Body of pancreas (tissue), 4 donors: ENCODE measurements at places on chromosomes 11 and 22. TPM values are rescaled to one million over a fixed set of nuclear protein-coding genes. Genes with fewer than 3 reads are reported as not detected.

- H3K27ac ChIP-seq, result no peak overlapping the region
- H3K36me3 ChIP-seq, result no peaks in the 10 kb centered on the region
- H3K4me3 ChIP-seq, result no peak overlapping the region
Observed at GRCh38 chr11:47361419-47361818, 8.9 kb upstream of the MYBPC3 start.

GRCh38 chr22:27461470-27461869 lies 340.1 kb downstream of the MN1 start:
- no peak overlapping the region for H3K4me3 ChIP-seq
- peaks cover 7% of the 10 kb centered on the region for H3K4me1 ChIP-seq
- H3K36me3 ChIP-seq, result no peaks in the 10 kb centered on the region
- peak; percentile 21 for DNase-seq

DNA sequence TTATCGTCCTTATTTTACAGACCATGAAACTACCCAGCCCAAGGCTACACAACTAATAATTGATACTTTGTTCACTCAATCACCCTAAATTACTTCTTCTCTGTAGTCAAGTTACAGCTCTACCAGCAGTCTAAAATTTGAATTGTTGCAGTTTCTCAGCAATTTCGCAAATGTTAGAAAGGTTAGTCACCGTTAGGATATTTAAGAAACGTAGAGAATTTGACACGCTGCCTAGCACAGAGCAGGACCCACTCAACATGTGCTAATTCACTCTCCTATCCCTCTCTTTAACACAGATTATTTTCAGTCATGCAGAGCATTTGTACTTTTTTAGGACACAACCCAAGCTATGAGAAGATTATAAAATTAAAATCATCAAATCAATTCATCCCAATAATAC lies 771.1 kb upstream of the LUZP2 start:
- H3K4me3 ChIP-seq, result no peak overlapping the region
- no peaks in the 10 kb centered on the region for H3K4me1 ChIP-seq
- H3K27me3 ChIP-seq, result no peaks in the 10 kb centered on the region
- DNase-seq, result no peak

DNA sequence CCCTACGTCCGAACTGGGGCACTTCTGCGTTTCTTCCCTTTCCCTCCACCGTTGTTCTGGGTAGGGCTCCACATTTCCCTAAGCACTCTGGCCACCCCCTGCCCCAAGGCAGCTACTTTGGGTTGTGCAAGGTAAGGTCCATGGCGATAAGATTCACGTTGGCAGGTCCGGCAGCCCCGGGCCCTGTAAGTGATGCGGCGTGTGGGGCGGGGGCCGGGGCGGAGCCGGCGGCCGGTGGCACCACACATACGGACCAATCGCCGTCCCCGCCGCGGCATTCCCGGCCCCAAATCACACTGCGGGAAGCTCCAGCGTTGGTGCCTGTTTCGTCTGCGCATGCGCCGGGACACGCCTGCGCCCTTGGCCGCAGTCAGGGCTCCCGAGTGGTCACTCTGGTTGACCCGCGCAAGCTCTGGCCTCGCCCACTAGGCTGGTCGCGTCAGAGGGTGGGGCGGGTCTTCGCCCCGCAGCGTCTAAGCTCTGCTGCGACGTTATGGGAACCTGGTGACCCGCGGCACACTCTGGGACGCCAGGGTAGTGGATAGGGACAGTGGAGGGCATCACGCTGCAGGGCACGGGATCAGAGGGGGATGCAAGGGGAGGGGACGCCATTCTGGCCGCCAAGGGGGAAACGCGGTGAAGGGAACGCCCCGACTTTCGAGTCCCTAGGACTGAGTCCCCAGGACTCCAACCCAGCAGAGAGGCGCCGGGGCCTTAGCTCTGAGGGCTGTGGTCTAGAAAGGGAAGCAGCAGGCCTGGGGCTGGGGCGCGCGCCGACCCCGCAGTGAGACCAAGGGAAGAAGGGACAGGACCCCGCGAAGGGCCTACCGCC lies 1.6 kb downstream of the FADS1 start:
- no peaks in the 10 kb centered on the region for H3K27me3 ChIP-seq
- H3K36me3 ChIP-seq, result no peaks in the 10 kb centered on the region
- H3K4me1 ChIP-seq, result peaks cover 30% of the 10 kb centered on the region
- H3K4me3 ChIP-seq, result peak overlapping the region; percentile 22

- no peaks in the 10 kb centered on the region for H3K36me3 ChIP-seq
- peaks cover 62% of the 10 kb centered on the region for H3K4me1 ChIP-seq
- no peaks in the 10 kb centered on the region for H3K27me3 ChIP-seq
- peak; percentile 67 for DNase-seq
- H3K27ac ChIP-seq, result peak overlapping the region; percentile 74
Observed at GRCh38 chr11:10326012-10326964, 21.4 kb downstream of the ADM start.

- H3K4me1 ChIP-seq, result no peaks in the 10 kb centered on the region
- no peaks in the 10 kb centered on the region for H3K27me3 ChIP-seq
- H3K36me3 ChIP-seq, result no peaks in the 10 kb centered on the region
Observed at GRCh38 chr11:57248780-57249383, 11.8 kb upstream of the APLNR start.

- H3K27ac ChIP-seq, result no peak overlapping the region
- H3K27me3 ChIP-seq, result no peaks in the 10 kb centered on the region
Observed at GRCh38 chr11:86291466-86292262, 10.4 kb upstream of the HIKESHI start.

DNA sequence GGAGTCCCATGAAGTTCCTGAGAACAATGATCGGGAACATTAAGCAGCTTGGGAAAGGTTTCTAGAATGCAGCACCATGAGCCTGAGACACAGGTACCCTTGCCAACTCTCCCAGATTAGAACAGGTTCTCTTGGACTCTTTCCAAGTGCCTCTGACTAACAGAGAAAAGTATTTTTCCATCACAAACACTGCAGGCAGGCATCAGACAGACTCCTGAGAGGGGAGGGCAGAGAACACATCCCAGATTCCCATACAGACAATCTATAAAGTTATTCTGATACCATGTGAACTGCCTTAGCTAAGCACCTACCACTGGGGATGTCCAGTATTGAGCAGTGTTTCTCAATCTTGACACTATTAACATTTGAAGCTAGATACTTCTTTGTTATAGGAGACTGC lies 27.3 kb downstream of the SERGEF start:
- H3K27me3 ChIP-seq, result no peaks in the 10 kb centered on the region
- no peak overlapping the region for H3K27ac ChIP-seq
- no peaks in the 10 kb centered on the region for H3K36me3 ChIP-seq
- peak; percentile 53 for DNase-seq
- H3K4me1 ChIP-seq, result peaks cover 18% of the 10 kb centered on the region

- no peak for DNase-seq
- no peak overlapping the region for H3K27ac ChIP-seq
- no peaks in the 10 kb centered on the region for H3K27me3 ChIP-seq
- peaks cover 10% of the 10 kb centered on the region for H3K4me1 ChIP-seq
- H3K4me3 ChIP-seq, result no peak overlapping the region
Observed at GRCh38 chr11:66226101-66226500, 42.3 kb upstream of the RAB1B start.

DNA sequence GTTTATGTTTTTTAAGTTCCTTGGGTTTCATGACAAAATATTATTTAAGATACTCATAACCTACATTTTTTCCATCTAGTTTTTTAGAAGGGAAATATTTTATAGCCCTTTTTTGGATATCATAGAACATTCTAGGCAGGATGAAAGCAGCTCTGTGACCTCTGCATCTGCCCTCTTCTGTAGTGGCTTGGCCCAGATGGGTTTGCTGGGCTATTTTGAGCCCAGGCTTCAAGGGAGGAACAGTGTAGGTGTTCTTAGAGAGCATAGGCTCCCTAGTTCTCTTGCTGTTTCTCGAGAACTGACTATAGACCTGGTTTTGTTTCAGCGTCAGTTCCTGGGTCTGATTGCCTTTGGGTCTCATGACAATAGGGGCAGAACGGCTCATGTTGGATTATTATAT lies 32.2 kb downstream of the DIXDC1 start:
- no peak overlapping the region for H3K4me3 ChIP-seq
- H3K36me3 ChIP-seq, result no peaks in the 10 kb centered on the region
- H3K27ac ChIP-seq, result no peak overlapping the region
- H3K4me1 ChIP-seq, result no peaks in the 10 kb centered on the region
- no peaks in the 10 kb centered on the region for H3K27me3 ChIP-seq

DNA sequence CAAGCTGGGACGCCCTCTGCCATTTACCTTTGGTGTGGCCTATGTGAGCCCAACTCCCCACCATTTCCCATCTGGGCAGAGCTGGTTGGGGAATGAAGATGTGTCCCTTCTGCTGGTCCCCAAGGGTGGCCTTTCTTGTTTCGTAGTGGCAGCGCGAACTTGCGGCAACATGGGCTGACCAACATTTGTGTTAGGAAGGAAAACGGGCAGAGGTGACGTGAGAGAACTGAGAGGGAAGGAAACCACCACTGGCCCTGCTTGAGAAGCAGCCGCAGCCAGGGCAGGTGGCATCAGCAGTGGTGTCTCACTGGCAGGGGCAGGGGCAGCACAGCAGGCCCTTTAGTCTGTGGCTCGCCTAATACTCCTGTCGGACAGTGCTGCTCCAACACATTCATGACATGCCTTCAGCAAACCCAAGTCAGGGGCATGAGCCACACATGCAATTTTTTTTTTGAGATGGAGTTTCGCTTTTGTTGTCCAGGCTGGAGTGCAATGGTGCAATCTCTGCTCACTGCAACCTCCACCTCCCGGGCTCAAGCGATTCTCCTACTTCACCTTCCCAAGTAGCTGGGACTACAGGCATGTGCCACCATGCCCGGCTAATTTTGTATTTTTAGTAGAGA lies 29.9 kb downstream of the LRRC74B start:
- H3K4me1 ChIP-seq, result no peaks in the 10 kb centered on the region
- H3K36me3 ChIP-seq, result no peaks in the 10 kb centered on the region
- no peak for DNase-seq
- H3K27ac ChIP-seq, result no peak overlapping the region
- no peaks in the 10 kb centered on the region for H3K27me3 ChIP-seq
- no peak overlapping the region for H3K4me3 ChIP-seq

GRCh38 chr11:2781408-2782274 lies 81.8 kb upstream of the KCNQ1OT1 start:
- H3K27me3 ChIP-seq, result no peaks in the 10 kb centered on the region
- DNase-seq, result peak; percentile 46
- no peaks in the 10 kb centered on the region for H3K36me3 ChIP-seq
- H3K4me3 ChIP-seq, result no peak overlapping the region
- H3K27ac ChIP-seq, result peak overlapping the region; percentile 76

- peaks cover 17% of the 10 kb centered on the region for H3K4me1 ChIP-seq
- H3K4me3 ChIP-seq, result no peak overlapping the region
- H3K27ac ChIP-seq, result no peak overlapping the region
Observed at GRCh38 chr22:43153899-43154298, 2.5 kb downstream of the TSPO start.

GRCh38 chr22:35879351-35879750 lies 149.3 kb downstream of the RBFOX2 start:
- no peaks in the 10 kb centered on the region for H3K27me3 ChIP-seq
- DNase-seq, result no peak
- peaks cover 23% of the 10 kb centered on the region for H3K4me1 ChIP-seq
- no peak overlapping the region for H3K4me3 ChIP-seq
- no peaks in the 10 kb centered on the region for H3K36me3 ChIP-seq

DNA sequence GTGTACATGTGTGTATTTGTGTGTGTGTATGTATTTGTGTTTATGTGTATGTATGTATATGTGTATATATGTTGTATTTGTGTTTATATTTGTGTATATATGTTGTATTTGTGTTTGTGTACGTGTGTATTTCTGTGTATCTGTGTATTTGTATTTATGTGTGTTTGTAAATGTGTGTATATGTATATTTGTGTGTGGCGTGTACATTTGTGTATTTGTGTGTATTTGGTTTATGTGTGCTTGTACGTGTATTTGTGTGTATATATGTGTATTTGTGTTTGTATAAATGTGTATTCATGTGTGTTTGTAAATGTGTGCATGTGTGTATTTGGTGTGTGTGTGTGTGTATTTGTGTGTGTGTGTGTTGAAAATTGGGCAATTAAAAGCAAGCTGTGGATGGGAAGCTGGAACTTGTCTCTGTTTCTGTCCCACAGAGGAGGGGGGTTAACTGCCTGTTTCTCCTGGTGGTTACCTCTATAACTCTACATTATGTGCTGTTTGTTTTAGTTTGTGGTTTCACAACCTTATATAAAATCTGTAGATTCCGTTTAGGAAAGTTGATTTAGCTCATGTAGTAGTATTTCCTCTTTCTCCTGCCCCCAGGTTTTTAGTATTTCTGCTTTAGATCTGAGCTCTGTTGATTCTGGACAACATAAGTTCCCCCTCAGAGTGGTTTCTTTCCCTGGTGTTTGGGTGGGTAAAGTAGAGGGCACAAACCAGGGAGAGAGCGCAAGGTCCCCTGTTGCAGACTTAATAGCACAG lies 28.9 kb downstream of the AP2A2 start:
- DNase-seq, result no peak
- peaks cover 79% of the 10 kb centered on the region for H3K4me1 ChIP-seq
- H3K36me3 ChIP-seq, result no peaks in the 10 kb centered on the region
- H3K27me3 ChIP-seq, result no peaks in the 10 kb centered on the region

DNA sequence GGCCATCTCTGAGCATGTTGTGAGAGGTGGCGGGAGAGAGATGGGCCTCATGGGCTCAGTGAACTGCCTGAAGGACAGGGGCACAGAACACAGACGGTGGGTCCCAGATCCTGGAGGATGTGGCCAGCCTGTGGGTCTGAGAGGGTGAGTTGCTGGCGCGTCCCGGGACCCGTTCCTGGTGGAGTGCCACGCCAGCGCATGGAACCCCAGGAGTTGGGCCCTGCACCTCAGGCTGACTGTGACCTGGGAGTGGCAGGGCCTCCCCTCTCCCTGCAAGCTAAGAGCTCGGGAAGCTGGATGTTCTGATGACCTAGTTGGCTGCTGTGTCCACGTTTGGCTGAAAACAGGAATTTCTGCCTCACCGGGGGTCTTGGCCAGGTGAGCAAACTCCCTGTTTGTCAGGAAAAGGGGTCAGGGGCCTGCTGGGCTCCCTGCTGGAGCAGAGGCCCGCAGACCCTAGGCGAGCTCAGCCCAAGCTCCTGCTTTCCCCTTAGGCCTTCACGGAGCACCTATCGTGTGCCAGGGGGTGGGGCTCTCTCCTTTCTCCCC lies 15.0 kb downstream of the LRRC32 start:
- H3K27me3 ChIP-seq, result no peaks in the 10 kb centered on the region
- H3K36me3 ChIP-seq, result no peaks in the 10 kb centered on the region

- H3K4me3 ChIP-seq, result no peak overlapping the region
- no peaks in the 10 kb centered on the region for H3K27me3 ChIP-seq
- no peaks in the 10 kb centered on the region for H3K36me3 ChIP-seq
Observed at GRCh38 chr11:16016468-16016829, 339.9 kb downstream of the SOX6 start.

Gene KRTAP5-9
- total RNA-seq, result not detected

Gene MRGPRF
- 4.7 TPM for total RNA-seq

Gene SLC1A2
- total RNA-seq, result 23.1 TPM

Gene OOSP2
- not detected for total RNA-seq

Gene TRIM51
- total RNA-seq, result not detected

Gene DBX1
- not detected for total RNA-seq

Gene OR2AG2
- 0.26 TPM for total RNA-seq

Gene MUC6
- total RNA-seq, result 101 TPM

Gene HBG2
- not detected for total RNA-seq

Gene DAGLA
- 7.0 TPM for total RNA-seq

Gene MRGPRX3
- total RNA-seq, result not detected

Gene DGCR6
- 10.5 TPM for total RNA-seq

Gene OR4X1
- total RNA-seq, result not detected

Gene ADM
- 52.7 TPM for total RNA-seq
